ENCODE measurements at places on chromosomes 7 and 10.

GRCh38 chr7:102426268-102427018, 6.9 kb upstream of the ORAI2 start:
- peak; percentile 62 for DNase-seq

GRCh38 chr7:82264783-82265305, 178.7 kb downstream of the CACNA2D1 start:
- peak; percentile 52 for DNase-seq

DNA sequence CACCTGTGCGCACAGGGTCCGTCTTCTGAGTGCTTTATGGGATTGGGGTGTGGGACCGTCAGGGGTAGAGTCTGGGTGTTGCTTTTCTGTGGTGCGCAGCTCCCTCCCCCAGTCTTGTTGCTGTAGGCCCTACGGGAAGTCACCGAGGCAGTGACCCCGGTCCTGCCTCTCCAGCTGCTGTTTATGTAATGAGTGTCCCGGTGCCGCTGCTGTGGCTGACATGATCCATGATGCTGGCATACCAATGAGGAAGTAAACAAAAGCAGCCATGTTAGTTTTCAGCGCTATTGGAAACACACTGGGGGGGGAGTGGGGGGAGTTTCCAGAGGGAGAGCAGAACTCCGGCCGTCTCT, 1.1 kb downstream of the TRIM8 start:
- peak; percentile 91 for DNase-seq

DNA sequence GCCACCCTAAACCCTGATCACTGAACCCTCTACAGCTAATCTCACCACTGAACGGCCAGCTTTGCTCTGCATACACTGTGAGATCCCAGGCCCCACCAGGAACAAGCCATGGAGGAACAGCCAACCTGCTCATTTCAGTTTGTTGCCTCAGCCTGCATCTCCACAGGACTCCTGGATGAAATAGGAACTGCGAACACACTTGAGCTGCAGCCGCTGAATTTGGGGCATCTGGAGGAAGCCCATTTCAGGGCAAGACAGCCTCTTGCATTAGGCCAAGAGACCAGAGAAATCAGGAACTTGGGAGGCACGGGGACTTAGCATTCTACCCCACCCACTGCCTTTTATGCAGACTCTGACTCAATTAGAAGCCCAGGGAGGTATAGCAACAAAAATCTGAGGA, 14.5 kb upstream of the EGR2 start:
- peak; percentile 45 for DNase-seq

- DNase-seq = no peak
Measured at GRCh38 chr7:130008941-130009847, 42.0 kb downstream of the ZC3HC1 start.

DNA sequence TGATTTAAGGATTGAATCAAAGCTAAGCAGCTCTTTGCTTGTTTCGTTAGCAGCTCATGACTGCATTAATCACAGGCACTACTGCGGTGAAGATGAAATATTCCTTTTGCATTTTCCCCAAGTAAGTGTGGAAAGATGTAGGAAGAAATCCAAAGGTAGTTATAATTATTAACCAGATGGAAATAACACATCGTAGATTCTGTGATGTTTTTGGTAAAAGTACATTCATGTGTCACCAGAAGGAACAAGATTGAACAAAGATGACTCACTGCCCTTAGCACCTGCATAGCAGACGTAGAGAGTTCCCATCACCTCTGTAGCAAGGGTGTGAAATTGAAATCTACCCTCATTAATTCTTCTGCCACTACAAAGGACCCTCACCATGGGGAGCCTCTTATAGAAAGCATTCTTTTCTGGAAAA, 37.1 kb downstream of the SMURF1 start:
- no peak for DNase-seq

GRCh38 chr7:20162665-20163064, 54.5 kb downstream of the MACC1 start:
- DNase-seq = no peak

DNA sequence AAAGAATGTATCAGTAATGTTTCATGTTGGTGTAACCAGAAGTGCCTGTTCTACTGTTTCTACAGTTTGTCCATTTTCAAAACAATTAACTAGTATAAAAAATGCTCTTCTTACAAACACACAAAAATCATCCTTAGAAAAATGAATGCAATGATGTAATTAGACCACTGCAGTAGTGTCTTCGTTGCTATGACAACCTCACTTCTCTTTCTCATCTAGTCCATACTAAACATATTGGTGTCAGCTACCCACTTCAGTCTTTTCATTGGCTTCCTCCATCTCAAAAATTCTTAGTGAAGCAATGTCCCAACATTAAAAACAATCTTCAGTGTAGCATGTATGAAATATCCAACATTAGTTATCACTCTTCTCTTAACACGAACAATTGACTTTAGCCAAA, 1265.8 kb downstream of the REEP3 start:
- DNase-seq = no peak

- DNase-seq = no peak
Measured at GRCh38 chr7:6237011-6237410, 35.4 kb downstream of the CYTH3 start.

DNA sequence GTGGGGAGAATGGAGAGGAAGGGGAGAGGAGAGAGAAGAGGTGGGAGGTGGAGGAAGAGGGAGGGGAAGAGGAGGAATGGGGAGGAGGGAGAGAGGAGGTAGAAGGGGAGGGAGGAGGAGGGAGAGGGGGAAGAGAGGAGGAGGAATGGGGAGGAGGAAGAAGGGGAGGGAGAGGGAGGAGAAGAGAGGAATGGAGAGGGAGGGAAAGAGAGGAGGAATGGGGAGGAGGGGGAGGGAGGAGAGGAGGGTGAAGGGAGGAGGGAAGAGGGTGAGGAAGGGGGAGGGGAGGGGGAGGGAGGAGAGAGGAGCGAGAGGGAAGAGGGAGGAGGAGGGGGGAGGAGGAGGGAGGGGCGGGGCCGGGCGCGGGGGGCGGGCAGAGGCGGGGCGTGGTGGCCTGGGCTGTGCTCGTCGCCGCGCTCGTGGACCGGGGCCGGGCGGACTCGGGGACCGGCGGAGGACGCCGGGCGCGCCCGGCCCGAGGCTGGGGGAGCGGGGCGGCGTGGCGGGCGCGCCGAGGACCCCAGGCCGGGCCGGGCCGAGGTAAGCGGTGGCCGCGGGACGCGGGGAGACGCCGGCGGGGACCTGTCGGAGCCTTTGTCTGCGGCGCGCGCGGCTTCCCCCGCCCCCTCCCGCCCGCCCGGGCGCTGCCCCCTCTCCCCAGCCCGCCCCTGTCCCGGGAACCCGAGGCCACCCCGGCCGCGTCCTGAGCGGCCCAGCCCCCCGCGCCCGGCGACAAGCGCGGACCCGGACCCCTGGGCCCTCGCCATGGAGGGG, at the start of gene SLC29A4:
TSS of gene SLC29A4 (plus strand) at position 401 of the 774 bp plus-strand sequence. CDS start 4,874 bp downstream, outside the sequence.
- peak; percentile 17 for DNase-seq

GRCh38 chr7:41415471-41416207, 287.3 kb downstream of the INHBA start:
- DNase-seq = no peak

DNA sequence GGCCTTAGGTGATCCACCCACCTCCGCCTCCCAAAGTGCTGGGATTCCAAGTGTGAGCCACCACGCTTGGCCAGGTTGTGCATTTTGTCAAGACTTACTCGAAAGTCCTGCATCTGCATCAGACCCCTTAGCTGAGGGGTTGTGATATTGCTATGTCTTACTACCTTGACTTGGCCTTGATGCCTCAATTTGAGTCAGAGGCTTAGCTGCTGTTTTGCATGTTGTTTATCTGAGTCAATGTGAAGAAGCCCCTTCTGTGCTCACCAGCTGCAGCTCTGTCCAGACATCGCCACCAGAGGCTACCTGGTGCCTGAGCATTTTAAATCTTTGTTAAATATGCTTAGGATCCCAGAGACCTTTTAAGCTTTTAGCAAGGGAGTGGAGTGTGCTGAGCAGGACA, 18.1 kb downstream of the UBE2D4 start:
- DNase-seq = no peak

GRCh38 chr7:82359426-82359825, 84.2 kb downstream of the CACNA2D1 start:
- no peak for DNase-seq

GRCh38 chr7:891805-892204, 15.5 kb downstream of the GET4 start:
- no peak for DNase-seq

- no peak for DNase-seq
Measured at GRCh38 chr10:79995979-79996634, 47.2 kb upstream of the SFTPD start.

GRCh38 chr10:130767116-130767730, 544.3 kb downstream of the TCERG1L start:
- DNase-seq = no peak

DNA sequence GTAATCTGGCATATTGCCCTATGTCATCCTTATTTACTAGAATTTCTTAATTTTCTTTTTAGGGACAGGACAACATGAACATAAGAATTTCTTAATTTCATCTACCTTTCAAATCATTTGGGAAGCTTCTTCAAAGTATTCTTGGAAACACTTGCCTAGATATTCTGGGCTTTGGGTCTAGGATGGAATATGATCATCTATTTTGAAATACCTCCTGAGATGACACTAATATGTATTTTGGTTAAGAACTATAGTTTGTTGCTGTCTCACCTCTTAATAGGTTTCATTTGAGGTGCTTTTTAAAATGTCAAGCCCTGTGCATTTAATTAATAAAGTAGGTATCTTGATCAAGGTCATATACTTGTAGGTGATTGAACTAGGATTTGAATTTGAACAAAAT, 49.1 kb downstream of the SEPTIN7 start:
- no peak for DNase-seq

DNA sequence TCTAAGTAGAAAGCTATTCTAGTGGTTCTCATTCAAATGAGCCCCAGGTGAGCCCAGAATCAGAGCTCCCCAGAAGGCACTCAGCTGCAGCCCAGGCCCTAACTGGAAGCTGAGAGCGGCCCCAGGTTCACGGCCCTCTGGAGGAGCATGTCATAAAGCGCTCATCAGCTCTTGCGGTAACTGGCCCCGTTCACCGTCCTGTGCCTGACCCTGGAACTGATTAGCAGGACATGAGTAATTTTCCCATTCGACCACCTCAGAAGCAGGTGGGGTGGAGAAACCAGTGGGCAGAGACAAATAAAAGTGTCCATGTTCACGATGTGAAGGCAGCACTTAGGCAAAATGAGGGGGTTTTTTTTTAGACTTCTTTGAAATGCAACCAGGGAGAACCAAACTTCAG, 136.1 kb upstream of the LYZL2 start:
- DNase-seq = no peak

DNA sequence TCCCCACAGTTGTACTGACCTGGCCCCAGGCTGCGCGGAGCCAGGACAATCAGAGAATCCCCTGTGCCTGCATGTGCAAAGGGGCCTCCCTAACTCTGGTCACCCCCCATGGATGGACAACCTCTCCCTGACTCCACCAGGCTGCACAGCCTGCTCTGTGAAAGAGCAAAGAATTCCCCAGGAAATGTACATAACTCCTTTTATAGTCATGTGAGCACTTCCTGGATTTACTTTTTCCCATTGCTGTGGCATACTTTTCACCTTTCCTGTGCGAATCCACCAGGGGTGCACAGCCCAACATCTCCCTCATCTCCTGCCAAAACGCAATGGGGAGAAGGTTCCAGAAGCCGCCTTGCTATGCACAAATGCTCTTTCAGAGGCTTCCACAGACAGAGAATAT, 27.9 kb downstream of the FGFR2 start:
- no peak for DNase-seq

- no peak for DNase-seq
Measured at GRCh38 chr10:125708971-125709503, 10.5 kb upstream of the EDRF1 start.

GRCh38 chr10:79127151-79127961, 58.6 kb downstream of the ZMIZ1 start:
- no peak for DNase-seq

Data from pons (tissue), 1 donor.